ENCODE measurements at places on chromosomes 1 and 21.

GRCh38 chr1:86905875-86906274, 8.1 kb downstream of the SELENOF start:
- DNase-seq = no peak

DNA sequence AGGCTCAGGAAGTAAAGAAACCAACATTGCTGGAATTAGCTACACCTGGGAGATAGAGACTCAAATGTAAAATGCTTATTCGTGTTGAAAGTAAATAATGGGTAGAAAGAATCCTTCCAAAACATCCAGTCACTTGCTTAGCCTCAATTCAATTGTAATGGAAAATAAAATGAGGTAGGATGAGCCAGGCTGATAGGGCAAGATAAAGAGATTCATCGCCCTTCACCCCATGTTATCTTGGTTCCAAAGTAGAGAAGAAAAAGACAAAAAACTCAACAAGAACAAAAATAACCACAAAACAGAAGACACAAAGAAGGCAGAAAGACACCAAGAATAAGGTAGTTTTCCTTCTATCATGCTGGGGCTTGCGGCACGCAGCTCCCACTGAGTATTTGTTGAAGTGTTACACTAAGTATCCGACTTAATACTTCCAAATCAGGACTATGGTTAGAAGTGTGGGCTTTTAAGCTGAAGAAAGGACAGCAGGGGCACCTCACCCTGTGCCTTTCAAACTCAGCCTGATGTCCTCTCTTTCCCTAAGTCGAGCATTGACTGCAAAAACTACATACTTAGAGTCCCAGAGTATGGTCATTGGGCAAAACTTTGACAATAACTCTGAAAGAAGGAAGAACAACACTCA, 202.1 kb downstream of the VAV3 start:
- DNase-seq = no peak

- DNase-seq = no peak
Observed at GRCh38 chr1:155207806-155208540, at the start of gene THBS3. Gene THBS3, minus strand, starts transcription at chr1:155207897. Its CDS starts 21 bp downstream, at chr1:155207876.

DNA sequence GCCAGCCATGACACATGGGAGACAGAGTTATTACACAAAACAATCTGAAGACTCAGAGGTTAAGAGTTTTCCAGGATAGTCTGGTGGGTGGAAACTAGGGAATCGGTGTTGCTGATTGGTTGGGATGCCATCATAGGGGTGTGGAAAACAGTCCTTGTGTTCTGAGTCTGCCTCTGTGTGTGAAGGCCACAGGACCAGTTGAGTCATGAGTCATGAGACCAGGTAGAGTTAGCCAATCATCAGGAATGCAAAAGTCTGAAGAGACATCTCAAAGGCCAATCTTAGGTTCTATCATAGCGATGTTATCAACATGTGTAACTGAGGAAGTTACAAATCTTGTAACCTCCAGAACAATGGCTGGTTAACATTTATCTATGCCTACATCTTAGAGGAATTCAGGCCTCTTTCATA, 49.7 kb upstream of the NEK7 start:
- DNase-seq = no peak

- no peak for DNase-seq
Observed at GRCh38 chr1:214319938-214320337, 39.0 kb downstream of the SMYD2 start.

DNA sequence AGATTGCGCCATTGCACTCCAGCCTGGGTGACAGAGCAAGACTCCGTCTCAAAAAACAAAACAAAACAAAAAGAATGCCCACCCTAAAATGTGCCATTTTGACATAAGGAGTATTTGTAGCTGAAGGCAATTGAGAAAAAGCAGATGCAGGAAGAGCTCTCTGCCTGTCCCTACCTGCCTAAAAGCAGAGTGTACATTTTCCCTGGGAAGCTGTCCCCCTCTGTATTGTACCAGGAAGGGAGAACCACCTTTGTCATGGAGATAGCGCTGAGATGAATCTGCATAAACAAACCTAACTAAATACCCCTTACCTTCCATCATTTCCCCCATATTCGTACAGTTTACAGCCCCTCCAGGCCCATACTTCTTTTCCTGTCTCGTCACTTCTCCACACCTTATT, 94.4 kb upstream of the SLC45A1 start:
- no peak for DNase-seq

DNA sequence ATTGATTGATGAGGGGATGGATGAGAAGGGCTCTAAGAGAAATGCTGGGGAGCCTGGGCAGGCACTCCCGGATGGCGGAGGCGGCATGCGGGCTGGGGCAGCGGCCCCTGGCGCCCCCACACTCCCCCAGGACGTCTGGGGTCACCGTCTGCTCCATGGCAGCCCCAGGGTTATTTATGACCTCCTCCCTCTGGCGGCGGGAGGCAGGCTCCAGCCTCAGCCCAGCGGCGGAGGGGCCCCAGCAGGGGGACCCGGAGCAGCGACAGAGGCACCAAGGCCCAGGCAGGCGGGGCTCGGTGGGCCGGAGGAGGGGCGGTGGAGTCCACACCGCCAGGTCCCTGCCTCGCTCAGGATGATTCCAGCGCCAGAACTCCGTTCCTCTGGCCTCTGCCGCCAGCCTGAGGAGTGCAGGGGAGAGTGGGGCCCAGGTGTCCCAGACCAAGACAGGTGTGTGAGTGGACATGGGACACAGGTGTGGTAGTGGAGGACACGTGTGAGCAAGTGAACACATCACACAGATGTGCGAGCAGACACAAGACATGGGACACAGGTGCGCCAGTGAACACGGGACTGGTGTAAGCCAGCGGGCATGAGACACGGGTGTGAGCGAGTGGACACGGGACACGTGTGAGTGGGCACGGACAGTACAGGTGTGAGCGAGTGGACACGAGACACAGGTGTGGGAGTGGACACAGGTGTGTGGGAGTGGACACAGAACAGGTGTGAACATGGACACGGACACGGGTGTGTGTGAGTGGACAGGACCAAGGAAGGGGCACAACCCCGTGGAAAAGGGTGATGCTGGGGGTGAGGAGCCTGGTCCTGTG, 2.5 kb upstream of the SAMD11 start:
- peak; percentile 46 for DNase-seq

DNA sequence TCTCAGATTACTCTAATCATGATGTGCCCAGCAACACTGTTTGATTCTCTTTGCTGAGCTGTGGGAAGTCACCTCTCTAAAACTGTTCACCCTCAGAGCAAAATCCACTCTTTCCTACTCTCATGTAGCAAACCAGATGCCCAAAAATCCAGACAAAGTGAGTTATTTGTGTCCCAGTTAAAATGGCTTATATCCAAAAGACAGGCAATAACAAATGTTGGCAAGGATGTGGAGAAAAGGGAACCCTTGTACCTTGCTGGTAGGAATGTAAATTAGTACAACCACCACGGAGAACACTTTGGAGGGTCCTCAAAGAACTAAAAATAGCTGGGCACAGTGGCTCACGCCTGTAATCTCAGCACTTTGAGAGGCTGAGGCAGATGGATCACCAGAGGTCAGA, 384.0 kb downstream of the HHIPL2 start:
- no peak for DNase-seq
